Thoracic aorta (tissue), 2 donors: ENCODE measurements at places on chromosomes 3 and 15. TPM values are rescaled to one million over a fixed set of nuclear protein-coding genes. Genes with fewer than 3 reads are reported as not detected.
A peak's percentile ranks its signal among the peaks of the same experiment; 100 is the strongest.

- H3K4me3 ChIP-seq: no peak overlapping the region
- H3K4me1 ChIP-seq: no peaks in the 10 kb centered on the region
- no peaks in the 10 kb centered on the region for H3K36me3 ChIP-seq
- no peaks in the 10 kb centered on the region for H3K27me3 ChIP-seq
- no peak overlapping the region for H3K27ac ChIP-seq
Observed at GRCh38 chr3:27147215-27147614, 222.0 kb downstream of the NEK10 start.

GRCh38 chr15:55990998-55991397 lies 2.4 kb downstream of the NEDD4 start:
- no peaks in the 10 kb centered on the region for H3K4me1 ChIP-seq
- no peak overlapping the region for H3K27ac ChIP-seq
- H3K27me3 ChIP-seq: no peaks in the 10 kb centered on the region

SPTBN5 gene
- total RNA-seq: 3.9 TPM

DNA sequence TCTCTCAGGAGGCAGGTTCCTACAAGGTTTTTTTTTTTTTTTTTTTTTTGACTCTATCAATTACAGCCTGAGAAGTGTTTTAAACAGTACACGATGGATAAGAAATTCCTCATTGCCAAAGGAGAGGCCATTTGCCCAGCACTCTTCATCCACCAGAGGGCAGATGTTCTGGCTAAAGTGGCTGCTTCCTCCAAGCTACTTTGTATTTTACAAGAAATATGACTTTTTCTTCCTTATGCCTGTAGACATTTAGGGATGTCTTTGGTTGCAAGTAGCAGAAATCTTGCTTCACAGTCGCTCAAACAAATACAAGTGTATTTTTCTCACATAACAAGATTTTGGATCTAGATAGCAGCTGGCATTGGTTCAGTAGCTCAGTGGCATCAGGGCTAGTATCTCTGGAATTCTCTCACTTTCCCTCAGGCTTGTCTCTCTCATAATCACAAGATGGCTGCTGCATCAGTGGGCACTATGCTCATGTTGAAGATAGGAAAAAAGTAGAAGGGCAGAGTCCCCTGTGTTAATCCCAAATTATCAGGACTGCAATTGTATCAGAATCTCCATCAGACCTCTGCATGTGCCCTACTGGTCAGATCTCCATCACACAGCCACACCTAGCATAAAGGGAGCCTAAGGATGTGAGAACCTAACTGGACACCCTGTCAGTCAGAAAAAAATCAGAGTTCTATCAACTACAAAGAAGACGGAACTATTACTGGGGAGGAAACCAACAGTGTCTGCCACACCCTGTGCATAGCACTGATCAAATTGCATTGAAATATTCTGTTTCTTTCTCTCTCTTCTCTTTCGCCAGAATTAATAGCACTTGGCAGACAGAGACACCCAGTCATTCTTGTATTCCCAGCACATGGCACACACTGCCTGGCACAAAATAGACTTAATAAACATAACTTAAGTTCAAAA lies 138.9 kb upstream of the COL8A1 start:
- H3K36me3 ChIP-seq: no peaks in the 10 kb centered on the region
- peak overlapping the region; percentile 30 for H3K4me3 ChIP-seq
- no peak for DNase-seq
- H3K4me1 ChIP-seq: peaks cover 66% of the 10 kb centered on the region

GRCh38 chr3:138370321-138370720 lies 21.9 kb downstream of the MRAS start:
- H3K4me1 ChIP-seq: peaks cover 14% of the 10 kb centered on the region
- H3K4me3 ChIP-seq: no peak overlapping the region
- no peaks in the 10 kb centered on the region for H3K27me3 ChIP-seq
- no peak for DNase-seq
- H3K36me3 ChIP-seq: no peaks in the 10 kb centered on the region

DCP1A gene
- 28.5 TPM for total RNA-seq

GRCh38 chr3:63607716-63608115 lies 44.8 kb upstream of the SNTN start:
- no peak overlapping the region for H3K4me3 ChIP-seq
- H3K36me3 ChIP-seq: no peaks in the 10 kb centered on the region
- no peak for DNase-seq
- H3K4me1 ChIP-seq: no peaks in the 10 kb centered on the region
- H3K27ac ChIP-seq: no peak overlapping the region

- H3K27ac ChIP-seq: no peak overlapping the region
- H3K4me3 ChIP-seq: no peak overlapping the region
- no peaks in the 10 kb centered on the region for H3K27me3 ChIP-seq
- no peaks in the 10 kb centered on the region for H3K36me3 ChIP-seq
- peaks cover 5% of the 10 kb centered on the region for H3K4me1 ChIP-seq
- DNase-seq: no peak
Observed at GRCh38 chr3:43024181-43024885, 45.2 kb downstream of the GASK1A start.

MCTP2 gene
- 15.7 TPM for total RNA-seq

DNA sequence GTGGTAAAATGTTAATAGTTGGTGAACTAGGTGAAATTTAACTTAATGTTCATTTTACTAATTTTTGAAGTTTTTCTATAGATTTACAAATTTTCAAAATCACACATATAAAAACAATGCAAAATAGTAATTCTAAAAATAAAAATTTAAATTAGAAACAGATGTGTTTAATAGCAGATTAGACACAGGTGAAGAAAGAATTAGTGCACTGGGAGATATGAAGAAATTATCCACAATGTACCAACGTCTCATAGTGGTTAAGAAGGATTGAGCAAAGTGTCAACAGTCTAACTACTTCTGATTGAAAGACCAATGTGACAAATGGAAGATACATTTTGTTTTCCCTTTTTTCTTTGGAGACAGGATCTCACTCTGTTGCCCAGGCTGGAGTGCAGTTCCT lies 26.5 kb downstream of the SPG11 start:
- H3K36me3 ChIP-seq: peaks cover 12% of the 10 kb centered on the region
- no peak for DNase-seq
- H3K4me3 ChIP-seq: no peak overlapping the region
- H3K4me1 ChIP-seq: no peaks in the 10 kb centered on the region

DNA sequence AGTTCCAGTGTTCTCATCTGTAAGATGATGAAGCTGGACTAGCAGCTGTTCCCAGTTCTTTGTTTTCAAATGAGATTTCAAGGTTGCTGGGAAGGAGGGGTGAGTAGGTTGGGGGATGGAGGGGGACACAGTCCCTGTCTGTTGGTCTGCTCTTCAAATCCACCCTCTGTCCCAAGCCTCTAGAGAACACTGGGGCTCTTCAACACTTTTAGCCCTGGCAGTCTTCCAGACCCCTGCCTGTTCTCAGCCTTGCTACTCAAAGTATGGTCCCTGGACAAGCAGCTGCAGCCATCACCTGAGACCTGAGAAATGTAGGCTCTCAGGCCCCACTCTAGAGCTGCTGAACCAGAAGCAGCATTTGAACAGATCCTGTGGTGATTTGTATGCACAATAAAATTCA lies 41.3 kb downstream of the NEK11 start:
- no peaks in the 10 kb centered on the region for H3K27me3 ChIP-seq
- no peaks in the 10 kb centered on the region for H3K4me1 ChIP-seq
- H3K27ac ChIP-seq: no peak overlapping the region
- no peak overlapping the region for H3K4me3 ChIP-seq
- no peak for DNase-seq
- no peaks in the 10 kb centered on the region for H3K36me3 ChIP-seq

ROPN1B gene
- not detected for total RNA-seq

- H3K4me1 ChIP-seq: peaks cover 41% of the 10 kb centered on the region
- H3K27me3 ChIP-seq: no peaks in the 10 kb centered on the region
- H3K27ac ChIP-seq: peak overlapping the region; percentile 96
Observed at GRCh38 chr3:128878556-128879124, 780 bp upstream of the ACAD9 start.

DNA sequence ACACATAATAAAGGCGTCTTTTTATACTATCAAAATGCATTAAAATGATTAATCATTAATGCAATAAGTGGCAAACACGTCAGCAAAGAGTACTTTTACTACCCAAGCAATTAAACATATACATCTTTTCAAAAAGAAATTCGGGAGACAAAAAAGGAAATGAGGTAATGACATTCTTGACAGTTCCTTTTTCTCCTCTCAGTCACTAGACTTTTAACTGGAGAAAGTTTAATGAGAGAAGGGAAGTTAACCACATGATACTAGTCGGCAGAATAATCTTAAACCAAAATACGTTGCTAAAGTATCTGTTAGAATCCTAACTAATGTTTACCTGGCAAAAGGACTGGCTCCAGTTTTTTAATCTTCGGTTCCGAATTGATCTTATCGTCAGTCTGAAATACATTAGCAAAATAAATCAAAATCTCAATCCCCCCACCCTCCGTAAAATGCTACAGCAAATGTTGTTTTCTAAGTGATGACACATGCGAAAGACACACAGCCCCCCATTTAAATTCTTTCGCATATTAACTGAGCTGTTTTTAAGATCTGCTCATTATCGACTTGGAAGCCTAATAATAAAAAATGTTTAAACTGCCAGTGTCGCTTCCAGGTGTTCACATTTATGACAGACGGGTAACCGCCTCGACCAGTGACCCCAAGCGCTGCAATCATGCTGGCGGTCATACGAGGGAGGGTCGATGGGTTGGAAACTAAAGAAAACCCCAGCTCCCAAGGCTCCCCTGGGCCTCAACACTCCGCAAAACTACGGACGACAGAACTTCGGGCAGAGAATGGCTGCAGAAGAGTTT lies 778 bp downstream of the MTMR10 start:
- peak overlapping the region; percentile 97 for H3K4me3 ChIP-seq
- H3K27ac ChIP-seq: peak overlapping the region; percentile 90
- no peak for DNase-seq
- no peaks in the 10 kb centered on the region for H3K36me3 ChIP-seq

- no peaks in the 10 kb centered on the region for H3K27me3 ChIP-seq
- DNase-seq: no peak
- no peak overlapping the region for H3K4me3 ChIP-seq
- H3K27ac ChIP-seq: no peak overlapping the region
- H3K4me1 ChIP-seq: no peaks in the 10 kb centered on the region
Observed at GRCh38 chr3:46706771-46707582, 5.8 kb downstream of the TMIE start.

DNA sequence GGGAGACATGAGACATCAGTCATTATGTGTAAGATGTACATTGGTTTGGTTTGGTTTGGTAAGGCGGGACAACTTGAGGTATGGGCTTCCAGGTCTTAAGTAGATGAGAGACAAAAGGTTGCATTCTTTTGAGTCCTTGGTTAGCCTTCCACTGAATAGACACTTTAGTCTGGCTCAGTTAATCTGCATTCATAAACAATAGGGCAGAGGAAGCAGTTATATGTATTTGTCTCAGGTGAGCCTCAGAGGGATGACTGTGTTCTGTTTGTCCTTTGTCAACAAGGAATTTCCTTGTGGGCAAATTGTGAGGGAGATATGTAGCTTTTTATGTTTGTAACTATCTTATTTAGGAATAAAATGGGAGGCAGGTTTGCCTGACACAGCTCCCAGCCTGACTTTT lies 50.4 kb downstream of the TCF12 start:
- H3K27me3 ChIP-seq: no peaks in the 10 kb centered on the region
- H3K4me3 ChIP-seq: no peak overlapping the region
- H3K27ac ChIP-seq: no peak overlapping the region
- H3K4me1 ChIP-seq: peaks cover 41% of the 10 kb centered on the region
- H3K36me3 ChIP-seq: no peaks in the 10 kb centered on the region

DNA sequence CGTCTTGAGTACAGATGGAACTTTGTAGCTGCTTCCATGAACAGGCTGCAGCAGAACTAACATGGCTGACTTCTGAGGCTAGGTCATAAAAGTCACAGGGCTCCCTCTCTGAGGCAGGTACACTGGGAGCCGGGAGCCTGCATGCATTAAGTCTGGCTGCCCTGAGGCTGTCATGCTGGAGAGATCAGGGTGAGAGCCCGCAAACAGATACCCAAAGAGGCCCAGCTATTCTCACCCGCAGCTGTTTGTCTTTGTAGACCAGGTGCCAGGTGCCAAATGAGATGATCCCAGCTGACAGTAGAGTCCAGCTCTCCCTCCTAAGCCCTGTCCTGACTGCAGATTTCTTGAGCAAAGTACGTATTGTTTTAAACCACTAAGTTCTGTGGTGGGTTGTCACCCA lies 8.6 kb upstream of the SLCO3A1 start:
- no peaks in the 10 kb centered on the region for H3K27me3 ChIP-seq
- H3K27ac ChIP-seq: no peak overlapping the region
- DNase-seq: no peak
- peaks cover 4% of the 10 kb centered on the region for H3K4me1 ChIP-seq
- no peaks in the 10 kb centered on the region for H3K36me3 ChIP-seq
- no peak overlapping the region for H3K4me3 ChIP-seq

DENND6A gene
- total RNA-seq: 34.0 TPM

PP2D1 gene
- total RNA-seq: not detected

DNA sequence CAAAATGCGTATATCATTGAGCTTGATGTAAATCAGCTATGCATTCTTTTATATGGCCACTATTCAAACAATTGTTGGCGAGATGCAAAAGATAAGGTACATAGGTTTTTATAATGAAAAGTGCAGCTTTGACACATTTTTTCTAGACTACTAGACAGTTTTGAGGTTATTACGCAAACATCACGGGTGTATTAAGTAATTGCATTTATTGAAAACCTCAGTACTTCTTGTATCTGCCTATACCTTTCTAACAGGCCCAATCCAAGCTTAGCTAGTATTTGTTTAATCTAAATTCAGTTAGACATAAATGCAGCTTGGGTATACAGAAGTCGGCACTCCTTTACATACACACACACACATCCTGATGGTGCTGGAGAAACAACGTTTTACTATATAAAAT lies 2.7 kb downstream of the SPESP1 start:
- no peak overlapping the region for H3K4me3 ChIP-seq
- no peak overlapping the region for H3K27ac ChIP-seq
- no peak for DNase-seq
- no peaks in the 10 kb centered on the region for H3K27me3 ChIP-seq
- no peaks in the 10 kb centered on the region for H3K4me1 ChIP-seq

GRCh38 chr3:27623085-27623753 lies 98.9 kb downstream of the EOMES start:
- peaks cover 12% of the 10 kb centered on the region for H3K4me1 ChIP-seq
- no peaks in the 10 kb centered on the region for H3K27me3 ChIP-seq
- peak overlapping the region; percentile 71 for H3K27ac ChIP-seq
- H3K36me3 ChIP-seq: no peaks in the 10 kb centered on the region

CHRFAM7A gene
- 7.6 TPM for total RNA-seq

DNA sequence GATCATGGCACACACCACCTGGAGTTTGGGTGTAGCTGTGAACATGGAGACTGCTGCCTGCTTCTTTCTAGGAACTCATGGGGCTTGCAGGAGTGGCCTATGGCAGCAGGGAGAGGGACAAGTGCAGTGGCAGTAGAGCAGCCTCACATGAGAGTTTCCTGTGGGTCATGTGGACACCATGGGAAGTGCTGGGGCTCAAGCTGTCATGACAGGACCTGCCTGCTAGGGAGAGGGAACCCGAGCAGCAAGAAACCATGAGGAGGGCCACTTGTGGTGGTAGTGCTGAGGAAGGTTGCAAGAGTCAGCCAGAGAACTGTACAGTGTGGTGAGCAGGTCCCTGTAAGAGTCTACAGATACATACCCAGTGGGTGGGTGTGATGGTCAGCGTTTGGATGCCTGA lies 73.8 kb upstream of the MRPS22 start:
- no peaks in the 10 kb centered on the region for H3K36me3 ChIP-seq
- no peak overlapping the region for H3K4me3 ChIP-seq
- H3K4me1 ChIP-seq: no peaks in the 10 kb centered on the region
